ENCODE measurements at places on chromosomes 3 and 15.

DNA sequence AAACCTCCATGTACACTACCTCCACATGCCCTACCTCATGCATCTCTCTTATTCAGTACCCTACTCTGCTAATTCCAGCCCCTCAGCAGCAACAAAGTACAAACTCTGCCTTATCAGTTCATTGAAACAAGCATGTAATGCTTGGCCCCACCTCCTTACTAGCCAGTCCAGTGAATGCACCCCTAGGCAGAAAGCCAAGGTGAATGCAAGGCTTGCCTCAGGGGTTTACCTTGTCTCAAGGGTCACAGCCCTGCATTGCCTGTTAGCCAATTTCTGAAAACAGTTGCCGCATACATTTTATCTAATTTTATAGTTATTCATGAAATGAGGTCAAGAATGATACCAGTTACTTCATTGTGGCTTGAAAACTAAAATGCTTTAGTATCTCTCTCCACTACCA, 576.4 kb downstream of the FHIT start:
- DNase-seq = no peak

DNA sequence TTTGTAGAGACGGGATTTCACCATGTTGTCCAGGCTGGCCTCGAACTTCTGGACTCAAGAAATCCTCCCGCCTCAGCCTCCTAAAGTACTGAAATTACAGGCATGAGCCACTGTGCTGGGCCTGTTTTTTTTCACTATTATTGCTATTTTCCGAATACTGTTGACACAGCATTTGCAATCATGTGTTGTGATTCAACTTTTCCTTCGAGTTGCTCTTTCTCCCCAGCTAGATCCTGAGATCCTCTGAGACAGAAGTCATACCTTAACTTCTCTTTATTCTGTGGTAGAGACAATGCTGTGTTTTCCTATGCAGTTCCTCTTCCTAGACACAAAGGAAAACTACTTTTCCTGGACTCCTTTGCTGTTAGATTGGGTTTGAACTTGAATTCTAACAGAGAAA, 46.4 kb upstream of the USP3 start:
- no peak for DNase-seq

DNA sequence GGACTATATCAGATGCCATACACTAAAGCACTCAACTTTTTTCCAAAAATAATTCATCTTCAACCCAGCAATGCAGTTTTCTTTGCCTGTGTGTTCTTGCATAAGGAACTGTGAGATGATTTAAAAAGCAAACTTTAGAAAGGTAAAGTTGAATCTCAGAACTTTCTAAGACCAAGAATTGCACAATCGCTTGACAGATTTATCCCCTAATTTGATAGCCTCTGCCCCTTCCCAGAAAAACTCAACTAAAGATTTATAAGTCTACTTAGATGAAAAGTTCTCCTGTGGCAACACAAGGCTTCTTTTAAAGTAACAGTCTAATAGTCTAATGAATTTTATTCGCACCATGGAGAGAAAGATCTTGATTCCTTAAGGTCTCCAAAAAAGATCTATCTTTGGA, 259.3 kb downstream of the MAGI1 start:
- no peak for DNase-seq

DNA sequence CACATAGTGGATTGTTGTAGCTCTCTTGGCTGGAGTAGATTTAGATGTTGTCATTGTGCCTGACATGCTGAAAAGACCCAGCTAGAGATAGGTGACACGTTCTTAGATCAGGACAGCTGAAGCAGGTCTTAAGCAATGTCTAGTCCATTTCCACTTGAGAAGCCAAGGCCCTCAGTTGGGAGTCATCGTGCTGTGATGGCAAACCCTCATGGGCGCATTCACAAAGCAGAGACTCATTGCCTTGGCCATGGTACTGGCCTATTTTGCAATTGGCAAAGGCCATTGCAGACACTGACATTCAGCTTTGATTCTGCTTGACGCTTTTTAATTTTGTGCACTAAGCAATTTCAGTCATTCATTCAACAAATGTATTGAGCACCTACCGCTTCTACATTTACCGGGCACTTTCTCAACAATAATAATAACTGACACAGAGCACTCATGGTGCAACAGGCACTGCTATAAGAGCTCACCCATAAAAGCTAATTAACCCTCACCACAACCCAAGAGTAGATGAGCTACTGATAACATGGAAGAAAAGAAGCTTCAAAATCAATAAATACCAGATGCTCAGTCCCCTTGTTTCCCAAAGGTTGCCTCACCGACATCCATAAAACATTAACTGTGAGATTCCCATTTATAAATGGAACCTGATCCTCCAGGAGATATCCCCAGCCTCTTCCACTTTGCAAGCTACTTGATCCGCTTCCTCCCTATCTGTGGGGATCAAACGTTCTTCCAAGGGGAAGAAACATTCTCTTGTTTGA, 200.1 kb downstream of the TLE3 start:
- DNase-seq = no peak

- DNase-seq = no peak
These were observed 14.3 kb upstream of the DHX36 start for GRCh38 chr3:154338570-154338969.

DNA sequence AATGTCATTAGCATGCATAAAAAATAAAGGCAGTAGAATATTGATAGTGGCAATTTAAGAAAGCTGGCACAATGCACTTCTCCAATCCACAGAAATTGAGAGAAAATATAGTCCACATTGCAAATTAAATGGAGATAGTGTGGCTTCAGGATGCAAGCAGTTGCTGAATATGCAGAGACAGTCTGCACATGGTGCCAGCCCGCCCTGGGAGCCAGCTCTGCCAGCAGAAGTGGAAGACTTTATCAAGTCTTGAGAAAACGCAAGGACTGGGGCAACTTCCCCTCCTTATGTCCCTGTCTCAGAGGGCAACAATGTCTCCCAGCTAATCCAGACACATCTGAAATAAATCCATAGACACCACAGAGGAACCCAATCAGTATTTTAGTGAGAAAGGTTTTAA, 57.2 kb downstream of the MB21D2 start:
- no peak for DNase-seq

DNA sequence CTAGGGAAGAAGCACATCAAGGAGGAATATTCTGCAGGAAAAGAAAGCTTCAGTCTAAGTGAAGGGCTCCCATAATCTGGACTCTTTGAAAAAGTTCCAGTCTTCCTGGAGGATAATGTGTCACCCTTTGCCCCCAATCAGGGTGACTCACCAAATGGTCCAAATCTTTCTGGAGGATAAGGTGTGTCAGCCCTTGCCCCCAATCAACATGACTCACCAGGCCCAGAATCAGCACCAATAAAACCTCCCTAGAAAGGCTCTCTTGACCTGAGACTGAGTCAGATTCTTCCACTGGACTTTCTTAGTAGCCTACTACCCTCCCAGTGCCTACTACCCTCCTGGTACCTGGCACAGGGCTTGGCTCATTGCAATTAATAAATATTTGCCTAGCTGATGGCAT, 9.5 kb upstream of the ARL14 start:
- DNase-seq = no peak

- DNase-seq = no peak
These were observed 98.1 kb downstream of the ZPLD1 start for GRCh38 chr3:102532901-102533300.

- no peak for DNase-seq
These were observed 75.9 kb downstream of the CD47 start for GRCh38 chr3:108014943-108015342.

DNA sequence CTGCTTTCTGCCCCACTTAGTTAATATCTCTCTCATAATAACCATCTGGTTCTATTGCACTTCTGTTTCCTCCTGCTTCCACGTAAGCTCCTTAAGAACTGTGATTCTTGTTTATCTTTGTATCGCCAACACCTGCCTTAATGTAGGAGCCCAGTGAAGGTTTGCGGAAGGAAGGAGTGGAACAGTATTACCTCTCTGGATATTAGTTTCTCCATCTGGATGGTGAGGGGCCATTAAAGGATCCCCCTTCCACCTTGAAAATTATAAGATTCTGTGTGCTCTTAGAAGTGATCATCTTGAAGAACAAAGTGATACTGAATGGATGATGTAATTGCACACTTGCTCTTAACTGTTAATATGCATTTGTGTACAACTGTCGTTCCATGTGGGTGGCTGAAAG, 2.2 kb downstream of the CHRNA5 start:
- DNase-seq = no peak

DNA sequence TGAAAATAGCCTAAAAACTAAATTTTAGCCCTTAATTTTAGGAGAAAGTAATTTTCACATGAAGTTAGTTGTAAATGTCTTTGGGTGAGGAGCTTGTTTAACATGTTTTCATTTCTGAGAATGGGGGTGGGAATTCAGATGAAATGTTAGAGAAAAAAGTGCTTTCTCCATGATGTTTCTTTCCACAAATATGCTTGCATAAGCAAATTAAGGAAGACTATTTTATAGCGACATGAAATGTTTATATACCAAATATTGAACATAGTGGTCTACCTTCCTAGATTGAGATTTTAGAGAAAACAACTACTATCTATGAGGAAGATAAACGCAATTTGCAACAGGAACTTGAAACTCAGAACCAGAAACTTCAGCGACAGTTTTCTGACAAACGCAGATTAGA, 13.0 kb upstream of the RPLP1 start:
- no peak for DNase-seq

DNA sequence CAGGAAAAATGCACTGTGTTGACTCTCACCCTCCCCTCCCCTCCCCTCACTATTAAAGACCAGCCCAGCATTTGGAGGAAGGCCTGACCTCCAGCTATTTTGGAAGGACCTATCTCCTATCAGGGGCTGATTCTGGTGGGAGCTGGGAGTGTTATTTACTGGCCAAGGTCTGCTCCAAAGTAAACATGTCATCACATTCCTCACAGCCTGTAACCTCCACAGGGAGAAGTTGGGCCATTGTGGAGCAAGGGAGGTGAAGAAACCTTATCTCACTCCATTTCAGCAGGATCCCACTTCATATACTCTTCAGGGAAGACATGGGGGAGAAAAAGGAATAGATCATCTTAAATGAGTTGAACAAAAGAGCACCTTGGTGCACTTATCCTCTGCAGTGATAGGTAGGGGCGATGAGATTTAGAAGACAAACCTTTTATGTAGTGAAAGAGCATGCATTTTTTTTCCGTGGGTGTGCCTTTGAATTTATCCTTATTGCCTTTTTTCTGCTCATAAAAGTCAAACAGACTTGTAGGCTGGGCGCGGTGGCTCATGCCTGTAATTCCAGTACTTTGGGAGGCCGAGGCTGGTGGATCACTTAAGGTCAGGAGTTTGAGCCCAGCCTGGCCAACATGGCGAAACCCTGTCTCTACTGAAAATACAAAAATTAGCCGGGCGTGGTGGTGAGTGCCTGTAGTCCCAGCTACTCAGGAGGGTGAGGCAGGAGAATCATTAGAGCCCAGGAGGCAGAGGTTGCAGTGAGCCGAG, 15.6 kb upstream of the FLNB start:
- DNase-seq = no peak

- DNase-seq = no peak
These were observed 11.4 kb upstream of the HEG1 start for GRCh38 chr3:125067225-125067624.

GRCh38 chr3:79490165-79491028, 277.4 kb downstream of the ROBO1 start:
- no peak for DNase-seq

- DNase-seq = no peak
These were observed 97.5 kb downstream of the TCF12 start for GRCh38 chr15:57015897-57016296.

GRCh38 chr3:174859756-174860155, 622 bp downstream of the NAALADL2 start:
- no peak for DNase-seq

DNA sequence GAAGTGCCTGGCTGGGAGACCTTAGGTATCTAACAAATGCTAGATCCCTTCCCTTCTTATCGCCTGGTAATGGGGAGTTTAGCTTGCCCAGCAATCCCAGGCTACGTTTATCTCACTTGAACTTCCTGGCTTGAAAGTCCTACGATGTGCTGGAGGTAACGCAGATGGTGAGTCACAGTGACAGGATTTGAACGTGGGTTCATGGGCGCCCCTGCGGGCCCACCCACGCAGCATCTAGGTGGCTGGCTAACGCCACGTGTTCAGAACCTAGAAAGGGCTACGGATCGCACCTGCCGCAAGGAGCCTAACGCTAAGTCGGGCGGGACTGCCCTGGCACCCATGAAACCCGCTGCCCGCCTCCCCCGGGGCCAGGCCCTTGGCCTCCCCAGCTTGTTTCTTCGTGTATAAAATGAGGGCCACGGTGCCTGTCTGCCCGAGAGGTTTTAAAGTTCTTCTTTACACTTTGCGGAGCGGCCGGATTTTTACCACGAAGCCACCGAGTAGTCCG, 600 bp upstream of the USP3 start:
- no peak for DNase-seq

GRCh38 chr3:133573054-133573628, 345 bp upstream of the CDV3 start:
- DNase-seq = peak; percentile 94

DNA sequence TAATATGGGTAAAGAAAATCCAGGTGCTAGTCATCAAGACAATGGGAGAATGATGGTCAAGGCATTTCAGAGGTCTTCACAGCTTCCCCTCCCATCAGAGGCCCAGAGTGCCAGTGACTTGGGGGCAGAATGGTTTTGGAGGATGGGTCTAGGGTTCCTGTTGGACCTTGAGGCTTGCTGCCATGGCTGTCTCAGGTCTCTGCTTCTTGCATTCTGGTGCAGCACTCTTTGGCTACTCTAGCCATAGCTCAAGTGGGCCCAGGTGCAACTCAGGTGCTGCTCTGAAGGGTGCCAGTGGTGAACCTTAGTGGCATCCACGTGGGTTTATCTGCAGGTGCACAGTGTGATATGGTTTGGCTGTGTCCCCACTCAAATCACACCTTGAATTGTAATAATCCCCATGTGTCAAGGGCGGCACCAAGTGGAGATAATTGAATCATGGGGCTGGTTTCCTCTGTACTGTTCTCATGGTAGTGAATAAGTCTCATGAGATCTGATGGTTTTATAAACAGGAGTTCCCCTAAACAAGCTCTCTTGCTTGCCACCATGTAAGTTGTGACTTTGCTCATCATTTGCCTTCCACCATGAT, 48.5 kb upstream of the PEX5L start:
- no peak for DNase-seq

DNA sequence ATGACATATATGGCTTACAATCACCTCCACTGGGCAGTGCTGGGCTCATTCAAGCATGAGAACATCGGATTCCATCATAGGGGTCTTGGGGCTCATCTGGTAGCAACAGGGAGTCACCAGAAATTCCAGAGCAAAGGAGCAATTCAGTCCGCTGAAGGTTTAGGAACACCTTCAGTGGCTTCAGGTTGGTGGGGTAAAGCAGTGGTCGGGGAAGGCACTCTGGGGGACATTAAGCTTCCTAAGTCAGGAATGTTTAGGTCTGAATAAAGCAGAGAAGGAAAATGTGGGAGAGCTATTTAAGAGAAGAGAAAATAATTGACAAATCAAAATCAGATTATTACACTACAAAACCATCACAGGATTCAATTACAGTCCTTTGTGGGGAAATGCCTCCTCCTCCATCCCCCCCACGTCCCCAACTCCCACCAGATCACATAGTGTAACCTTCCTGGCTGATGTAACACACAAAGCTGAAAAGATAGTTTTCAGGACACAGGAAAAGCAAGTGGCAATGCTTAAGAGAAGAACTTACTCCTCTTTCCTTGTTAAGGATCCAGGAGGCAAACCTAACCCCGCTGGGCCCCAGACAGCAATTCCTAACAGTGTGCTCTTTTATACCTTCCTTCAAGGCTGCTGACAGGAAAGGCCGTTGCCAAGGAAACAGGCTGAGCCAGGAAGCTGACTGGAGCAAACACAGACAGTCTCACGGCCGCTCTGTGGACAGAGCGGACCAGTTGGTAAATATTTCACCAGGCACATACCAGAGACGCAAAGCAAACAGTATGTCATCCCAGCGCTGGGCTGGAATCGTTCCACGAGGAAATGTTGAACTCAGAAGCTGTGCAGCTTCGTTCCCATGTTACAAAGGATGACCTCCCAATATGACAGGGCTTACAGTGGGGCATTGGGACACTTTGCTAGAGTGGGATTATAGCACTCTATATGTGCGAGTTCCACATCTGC, 57.5 kb upstream of the LMCD1 start:
- DNase-seq = peak; percentile 71
